NCI-H187 treated with DMSO at 0.1 percent for 48 hours (cell line): ENCODE measurements at places on chromosomes 3 and 15.

DNA sequence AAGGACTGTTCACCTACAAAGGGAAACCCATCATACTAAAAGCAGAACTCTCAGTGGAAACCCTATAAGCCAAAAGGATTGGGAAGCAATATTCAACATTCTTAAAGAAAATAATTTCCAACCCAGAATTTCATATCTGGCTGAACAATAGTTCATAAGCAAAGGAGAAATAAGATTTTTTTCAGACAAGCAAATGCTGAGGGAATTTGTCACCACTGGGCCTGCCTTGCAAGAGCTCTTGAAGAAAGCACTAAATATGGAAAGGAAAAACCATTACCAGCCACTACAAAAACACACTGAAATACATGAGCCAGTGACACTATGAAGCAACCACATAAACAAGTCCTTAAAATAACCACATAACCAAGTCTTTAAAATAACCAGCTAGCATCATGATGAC is 28.9 kb upstream of the DCBLD2 start:
- no peak for DNase-seq

- DNase-seq: no peak
Measured at GRCh38 chr15:73212424-73212823, 156.3 kb downstream of the HCN4 start.

GRCh38 chr15:62482785-62483429 is 317.8 kb upstream of the C2CD4B start:
- DNase-seq: no peak

- no peak for DNase-seq
Measured at GRCh38 chr3:148074946-148075345, 622.8 kb upstream of the AGTR1 start.

- DNase-seq: no peak
Measured at GRCh38 chr15:83322061-83322460, 37.6 kb upstream of the BNC1 start.

DNA sequence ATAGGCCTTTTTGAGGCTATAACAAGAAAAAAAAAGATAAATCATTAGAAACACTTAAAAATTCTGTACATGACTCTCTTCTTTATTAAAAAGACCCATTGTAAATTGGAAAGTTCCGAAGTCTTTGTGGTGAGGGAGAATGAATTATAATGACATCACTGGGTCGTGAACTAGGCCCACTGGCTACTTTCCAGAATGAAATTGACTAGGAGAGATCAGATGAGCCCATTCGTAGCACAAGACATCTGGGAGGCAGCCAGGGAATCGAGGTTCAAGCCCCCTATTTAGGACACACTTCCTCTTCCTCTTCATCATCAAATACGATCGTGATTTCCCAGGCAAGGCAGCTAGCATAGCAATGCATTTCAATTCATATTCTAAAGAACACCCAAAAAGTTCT is 889.8 kb upstream of the NR2F2 start:
- DNase-seq: no peak

DNA sequence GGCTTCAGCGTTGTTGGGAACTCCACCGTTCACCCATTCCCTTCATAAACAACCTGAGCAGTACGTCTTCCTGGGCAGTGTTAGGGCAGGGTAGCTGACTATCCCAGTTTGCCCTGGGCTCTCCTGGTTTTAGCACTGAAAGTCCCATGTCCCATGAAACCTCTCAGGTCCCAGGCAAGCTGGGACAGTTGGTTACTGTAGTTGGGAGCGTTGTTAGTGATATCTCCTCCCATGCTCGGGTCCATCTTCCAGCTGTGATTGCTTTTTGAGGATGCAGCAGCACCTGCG is 60.9 kb upstream of the HERC1 start:
- DNase-seq: no peak

GRCh38 chr15:72593838-72594237 is 60.7 kb upstream of the GOLGA6B start:
- DNase-seq: no peak

- no peak for DNase-seq
Measured at GRCh38 chr15:62809115-62809967, 233.2 kb upstream of the TPM1 start.

- no peak for DNase-seq
Measured at GRCh38 chr3:43704697-43705096, 14.0 kb downstream of the ABHD5 start.

GRCh38 chr3:110583373-110583935 is 488.2 kb upstream of the NECTIN3 start:
- DNase-seq: no peak

- DNase-seq: no peak
Measured at GRCh38 chr3:184314700-184315542, 515 bp downstream of the EIF4G1 start.

- DNase-seq: no peak
Measured at GRCh38 chr3:145936971-145937370, 224.0 kb downstream of the PLOD2 start.

DNA sequence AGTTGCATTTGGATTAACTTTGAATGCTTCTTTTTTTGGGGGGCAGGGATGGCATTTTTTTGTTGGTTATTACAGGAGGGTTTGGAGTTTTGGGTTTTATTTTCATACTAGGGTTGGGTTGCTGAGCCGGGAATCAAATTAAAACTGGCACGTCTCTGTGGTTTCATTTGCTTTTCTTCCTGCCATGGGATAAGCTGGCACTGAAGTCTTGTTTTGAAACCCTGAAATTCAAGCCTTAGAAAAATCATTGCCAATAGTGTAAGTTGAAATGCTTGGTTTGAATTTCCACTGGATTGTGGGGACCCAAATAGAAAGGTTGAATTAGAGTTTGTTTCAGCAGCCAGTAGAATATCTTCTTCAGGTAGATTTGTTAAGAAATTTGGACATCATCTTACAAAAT is 193.1 kb upstream of the DCBLD2 start:
- no peak for DNase-seq

GRCh38 chr15:89947385-89947784 is 34.6 kb upstream of the ARPIN start:
- no peak for DNase-seq

GRCh38 chr3:123419850-123420297 is 29.0 kb downstream of the ADCY5 start:
- no peak for DNase-seq

DNA sequence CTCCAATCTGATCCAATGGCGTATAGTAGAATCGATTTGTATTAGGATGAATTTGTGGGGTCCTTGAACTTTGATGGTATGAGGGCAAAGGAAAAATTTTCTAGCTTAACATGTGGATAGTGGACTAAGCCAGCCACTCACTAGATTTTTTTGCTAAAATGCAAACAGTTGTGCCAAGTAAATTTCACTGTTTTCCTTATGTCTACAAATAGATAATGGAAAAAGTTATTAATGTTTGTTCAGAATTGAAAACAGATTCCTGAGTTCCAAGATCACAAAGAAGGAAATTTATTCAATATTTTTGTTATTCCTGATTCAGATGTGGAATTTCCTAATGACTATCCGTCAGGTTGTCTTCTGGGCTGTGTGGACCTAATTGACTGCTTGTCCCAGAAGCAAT is 35.2 kb upstream of the ZNF609 start:
- DNase-seq: no peak

GRCh38 chr3:190036631-190037030 is 84.1 kb downstream of the P3H2 start:
- no peak for DNase-seq

DNA sequence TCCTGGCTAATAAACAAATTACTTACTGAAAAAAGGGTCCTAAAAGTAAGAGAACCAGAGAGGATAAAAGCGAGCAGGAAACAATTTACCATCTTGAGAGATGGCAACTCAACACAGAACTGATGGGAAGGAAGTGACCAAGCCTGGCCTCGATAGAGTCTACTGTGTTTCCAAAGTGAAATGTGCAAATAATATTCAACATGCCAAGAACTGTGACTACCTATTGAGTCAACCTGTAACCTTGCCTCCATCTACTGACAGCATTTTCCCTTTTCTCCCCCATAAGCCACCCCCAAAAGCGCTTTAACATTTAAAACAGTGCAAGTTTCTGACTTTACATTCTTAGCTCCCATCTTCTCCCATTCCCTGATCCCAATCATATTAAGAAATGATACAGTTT is 75.4 kb upstream of the PSMD6 start:
- no peak for DNase-seq

DNA sequence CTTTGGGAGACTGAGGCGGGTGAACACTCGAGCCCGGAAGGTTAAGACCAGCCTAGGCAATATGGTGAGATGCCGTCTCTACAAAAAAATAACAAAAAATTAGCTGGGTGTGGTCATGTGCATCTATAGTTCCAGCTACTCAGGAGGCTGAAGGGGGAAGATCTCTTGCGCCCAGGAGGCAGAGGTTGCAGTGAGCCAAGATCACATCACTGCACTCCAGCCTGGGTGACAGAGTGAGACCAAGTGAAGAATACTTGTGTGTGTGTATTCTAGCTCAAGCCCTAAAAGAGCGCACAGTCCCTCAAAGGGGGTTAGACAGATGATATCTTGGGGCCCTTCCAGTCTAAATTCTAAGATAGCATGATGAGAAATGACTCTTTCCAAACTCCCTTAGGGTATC is 23.7 kb downstream of the DAPK2 start:
- DNase-seq: no peak

DNA sequence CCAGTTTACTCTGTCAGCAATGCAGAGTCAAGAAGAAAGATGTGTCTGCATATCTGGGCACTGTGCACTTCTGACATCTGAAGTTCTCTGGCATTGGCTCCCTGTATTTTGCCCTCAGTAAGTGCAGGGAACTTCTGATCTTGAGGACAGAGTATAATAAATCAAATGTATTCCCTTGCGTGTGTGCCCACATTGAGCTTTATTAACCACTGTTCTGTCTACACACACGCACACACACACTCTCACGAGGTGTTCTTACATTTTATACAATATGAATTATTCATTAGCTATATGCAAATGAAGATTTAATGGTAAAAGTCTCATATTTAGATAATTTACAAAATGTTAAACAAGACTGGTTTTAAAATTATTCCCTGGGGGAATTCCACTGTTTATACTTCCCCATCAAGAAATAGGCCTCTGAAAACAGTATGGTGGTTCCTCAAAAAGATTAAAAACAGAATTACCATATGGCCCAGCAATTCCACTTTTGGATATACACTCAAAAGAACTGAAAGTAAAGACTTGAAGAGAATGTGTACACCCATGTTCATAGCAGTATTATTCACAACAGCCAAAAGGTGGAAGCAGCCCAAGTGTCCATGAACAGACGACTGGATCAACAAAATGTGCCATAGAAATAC is 24.6 kb upstream of the ANPEP start:
- no peak for DNase-seq
